ENCODE measurements at places on chromosomes 5 and 9.

DNA sequence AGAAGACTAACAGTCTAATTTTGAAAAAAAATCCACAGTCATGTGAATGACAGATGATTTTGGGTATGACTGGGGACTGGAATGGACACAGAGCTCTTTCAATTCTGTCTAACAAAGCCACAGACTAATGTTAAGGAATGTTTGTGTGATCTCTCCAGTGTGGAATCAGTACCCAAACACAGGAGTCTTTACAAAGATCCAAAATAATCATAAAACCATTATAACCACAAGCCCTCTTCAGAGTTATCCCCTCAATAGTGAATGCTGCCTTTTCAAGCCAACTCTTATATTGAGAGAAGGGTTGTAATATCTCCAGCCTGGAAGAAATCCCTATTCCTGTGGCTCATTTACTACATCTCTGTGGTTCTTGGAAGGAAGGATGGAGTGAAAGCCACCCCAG, 552.0 kb upstream of the CLINT1 start:
- H3K27ac ChIP-seq, result no peak overlapping the region
- H3K4me1 ChIP-seq, result peaks cover 5% of the 10 kb centered on the region

GRCh38 chr9:93295456-93296076, 111.6 kb downstream of the WNK2 start:
- no peak overlapping the region for H3K27ac ChIP-seq
- no peaks in the 10 kb centered on the region for H3K4me1 ChIP-seq
- no peak for DNase-seq
- no peaks in the 10 kb centered on the region for H3K36me3 ChIP-seq
- H3K27me3 ChIP-seq, result peaks cover 2% of the 10 kb centered on the region

DNA sequence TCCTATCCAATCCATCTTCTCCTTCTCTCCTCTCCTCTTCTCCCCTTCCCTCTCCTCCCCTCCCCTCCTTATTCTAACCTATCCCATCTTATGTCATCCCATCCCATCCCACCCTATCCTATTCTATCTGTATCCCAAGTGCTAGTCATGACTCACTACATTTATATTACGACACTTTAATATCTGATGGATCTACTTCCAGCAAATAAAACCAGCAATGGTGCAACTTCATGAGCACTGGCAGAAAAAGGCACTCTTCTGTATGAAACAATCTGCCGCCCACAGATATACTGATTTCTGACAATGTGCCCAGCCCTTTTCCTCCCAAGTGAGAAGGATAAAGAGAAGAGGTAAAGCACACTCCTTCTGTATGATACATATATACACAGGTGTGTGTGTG, 86.6 kb upstream of the ANKH start:
- H3K36me3 ChIP-seq, result no peaks in the 10 kb centered on the region
- no peak for DNase-seq
- H3K27ac ChIP-seq, result no peak overlapping the region
- H3K4me1 ChIP-seq, result peaks cover 4% of the 10 kb centered on the region
- H3K4me3 ChIP-seq, result no peak overlapping the region

DNA sequence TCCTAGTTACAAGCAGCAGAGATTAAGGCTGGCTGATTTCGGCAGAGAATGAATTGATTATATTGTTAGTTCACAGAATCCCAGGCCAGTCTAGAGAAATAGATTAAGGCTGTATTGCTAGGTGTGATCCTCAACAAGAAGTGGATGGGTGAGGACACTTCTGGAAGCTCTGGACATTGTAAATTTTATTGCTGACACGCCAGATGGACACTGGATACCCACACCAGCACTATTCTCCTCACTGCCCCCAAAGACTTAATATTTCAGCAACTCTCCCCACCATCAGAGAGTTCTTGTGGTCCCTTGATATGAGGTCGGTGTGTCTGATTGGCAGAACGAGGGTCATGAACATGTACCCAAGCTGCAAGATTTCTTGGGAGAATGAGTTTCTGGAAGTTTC, 171.6 kb upstream of the EGFLAM start:
- no peak overlapping the region for H3K4me3 ChIP-seq
- H3K36me3 ChIP-seq, result no peaks in the 10 kb centered on the region
- no peaks in the 10 kb centered on the region for H3K4me1 ChIP-seq

DNA sequence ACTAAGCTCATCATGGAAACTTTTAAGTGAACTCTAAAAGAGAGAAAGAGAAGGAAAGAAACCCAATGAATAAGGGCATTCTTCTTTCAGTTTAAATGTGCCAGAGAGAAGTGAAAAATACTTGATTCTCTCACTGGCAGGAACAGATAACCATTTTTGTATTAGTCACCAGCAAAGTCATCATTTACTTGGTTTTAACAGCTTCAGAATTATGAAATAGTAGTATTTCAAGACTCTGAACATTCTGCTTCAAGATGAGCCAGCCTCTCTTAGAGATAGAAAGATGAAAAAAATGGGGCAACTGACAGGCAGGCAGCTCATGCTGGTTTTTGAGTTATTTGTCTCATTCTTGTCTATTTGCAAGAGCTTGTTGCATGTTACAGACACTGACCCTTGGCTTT, 103.5 kb downstream of the GCNT1 start:
- peaks cover 39% of the 10 kb centered on the region for H3K4me1 ChIP-seq
- peak overlapping the region; percentile 50 for H3K27ac ChIP-seq
- H3K27me3 ChIP-seq, result peaks cover 2% of the 10 kb centered on the region
- DNase-seq, result no peak
- H3K4me3 ChIP-seq, result no peak overlapping the region

GRCh38 chr9:78769690-78770089, 472.8 kb downstream of the PSAT1 start:
- DNase-seq, result no peak
- H3K27me3 ChIP-seq, result no peaks in the 10 kb centered on the region
- H3K4me3 ChIP-seq, result no peak overlapping the region
- no peaks in the 10 kb centered on the region for H3K4me1 ChIP-seq
- no peak overlapping the region for H3K27ac ChIP-seq

GRCh38 chr9:70927530-70927929, 193.9 kb downstream of the TRPM3 start:
- no peaks in the 10 kb centered on the region for H3K4me1 ChIP-seq
- no peaks in the 10 kb centered on the region for H3K36me3 ChIP-seq
- DNase-seq, result no peak
- H3K27ac ChIP-seq, result no peak overlapping the region
